Islet precursor cell (in vitro differentiated cells): ENCODE measurements at places on chromosomes 3 and 15.

DNA sequence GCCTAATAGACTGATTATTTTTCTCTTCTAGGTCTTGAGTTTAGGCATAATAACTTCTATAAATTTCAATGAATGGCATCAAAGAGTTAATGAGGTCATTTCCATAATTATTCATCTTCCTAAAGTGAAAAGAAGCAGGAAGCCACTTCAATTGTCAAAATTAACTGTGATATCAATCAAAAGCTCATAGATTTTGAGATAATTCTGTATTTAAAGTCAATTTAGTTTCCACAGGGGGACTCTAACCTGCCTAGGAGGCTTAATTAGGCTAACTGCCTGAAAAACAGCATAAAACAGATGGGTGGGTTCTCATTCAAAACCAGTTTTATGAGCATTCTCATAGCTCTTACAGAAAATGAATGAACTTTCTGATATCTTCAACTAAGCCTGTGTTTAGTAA is 177.8 kb downstream of the OTOL1 start:
- DNase-seq: no peak

DNA sequence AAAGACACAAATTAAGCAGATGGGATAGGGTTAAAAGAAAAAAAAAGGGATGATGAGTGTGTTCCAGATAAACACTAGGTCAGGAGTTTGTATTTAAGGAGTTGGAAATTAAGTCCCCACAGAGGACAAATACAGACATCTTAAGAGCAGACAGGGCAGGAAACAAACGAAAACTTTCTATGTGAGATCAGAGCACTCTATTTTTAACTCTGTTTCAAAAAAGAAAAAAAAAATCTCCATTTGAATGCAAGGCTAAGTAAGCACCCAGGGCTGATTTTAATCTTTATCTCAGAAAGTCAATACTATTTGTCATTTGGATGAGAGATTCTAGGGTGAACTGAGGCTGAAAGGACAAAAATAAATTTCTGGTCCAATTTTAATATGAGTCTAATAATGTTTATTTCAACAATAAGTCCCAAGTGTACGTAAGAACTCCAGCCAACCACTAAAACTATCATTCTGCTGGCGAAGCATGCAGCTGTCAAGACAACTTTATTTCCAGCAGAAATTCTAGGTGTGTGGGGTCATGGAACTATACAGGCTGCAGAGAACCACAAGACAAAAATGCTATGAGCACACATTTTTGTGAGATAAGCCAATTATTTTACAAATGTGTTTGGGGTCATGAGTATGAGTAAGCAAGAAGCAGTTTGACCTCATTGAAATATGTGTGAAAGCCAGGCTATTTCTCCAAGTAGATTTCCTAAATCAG is 186.1 kb downstream of the FMN1 start:
- DNase-seq: no peak

GRCh38 chr15:42274702-42274989 is 1.4 kb upstream of the TMEM87A start:
- no peak for DNase-seq

DNA sequence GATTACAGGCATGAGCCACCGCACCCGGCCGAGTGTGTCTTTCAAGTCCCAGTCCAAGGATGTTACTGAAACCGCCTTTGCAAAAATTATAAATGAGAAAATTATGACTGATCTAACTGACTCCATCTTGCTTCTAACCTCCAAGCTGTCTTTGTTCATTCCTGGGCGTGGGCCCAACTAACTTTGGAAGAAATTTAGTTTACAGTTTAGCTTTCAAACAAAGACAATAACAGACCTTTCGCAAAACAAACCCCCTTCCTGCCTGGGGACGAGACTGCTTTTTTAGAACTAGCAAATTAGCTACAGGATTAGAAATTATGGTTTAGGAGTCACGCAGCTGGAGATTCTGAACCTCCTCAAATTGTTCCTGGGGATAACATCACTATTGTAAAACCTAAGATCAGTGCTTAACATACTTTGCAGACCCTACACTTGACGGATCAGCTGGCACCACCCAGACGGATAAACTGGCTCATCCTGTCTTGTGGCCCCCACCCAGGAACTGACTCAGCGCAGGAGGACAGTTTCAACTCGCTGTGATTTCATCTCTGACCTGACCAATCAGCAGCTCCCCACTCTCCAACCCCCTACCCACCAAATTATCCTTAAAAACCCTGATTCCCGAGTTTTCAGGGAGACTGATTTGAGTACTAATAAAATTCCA is 23.8 kb downstream of the NANOGP8 start:
- DNase-seq: peak; percentile 88

DNA sequence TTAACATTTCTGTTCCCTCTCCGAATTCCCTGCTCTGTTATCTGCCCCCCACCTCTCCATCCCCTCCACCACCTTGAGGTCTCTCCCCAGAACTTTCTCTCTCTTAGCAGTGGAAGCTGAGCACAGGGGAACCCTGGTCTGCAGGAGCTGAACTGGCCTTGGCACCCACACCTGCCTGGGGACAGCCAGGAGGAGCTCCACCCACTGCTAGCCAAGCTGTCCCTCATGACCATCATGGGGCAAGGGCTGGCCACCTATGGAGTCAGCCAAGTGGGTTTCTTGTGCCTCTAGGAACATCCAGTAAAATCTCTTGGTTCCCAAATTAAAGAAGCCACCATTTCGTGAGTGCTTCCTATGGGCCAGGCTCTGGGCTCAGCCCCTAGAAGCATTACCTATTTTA is 276.4 kb upstream of the TLE3 start:
- DNase-seq: peak; percentile 45

- no peak for DNase-seq
These were observed 455 bp upstream of the SNAP23 start for GRCh38 chr15:42494998-42495360.

GRCh38 chr3:167843886-167844285 is 108.4 kb downstream of the SERPINI1 start:
- no peak for DNase-seq
